ENCODE measurements at places on chromosomes 4 and X.

DNA sequence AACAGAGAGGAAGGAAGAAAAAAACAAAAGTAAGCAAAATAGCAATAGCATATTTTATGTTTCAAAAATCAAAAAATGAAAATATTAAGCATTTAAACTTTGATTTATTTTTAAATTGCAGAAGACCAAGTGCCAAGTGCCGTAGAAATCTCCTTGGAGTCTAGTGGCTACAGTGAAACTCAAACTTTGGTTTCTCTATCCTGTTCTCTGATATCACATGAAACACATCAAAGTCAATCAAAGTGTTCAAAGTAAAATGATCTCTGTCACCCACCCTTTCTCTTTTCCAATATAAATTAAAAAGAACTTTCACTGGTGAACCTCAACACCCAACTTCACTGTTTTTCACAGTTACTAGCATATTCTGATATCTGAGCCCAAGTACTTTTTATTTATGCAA lies 81.1 kb downstream of the HADH start:
- no peak for DNase-seq

GRCh38 chr4:43244688-43245382 lies 352.3 kb downstream of the GRXCR1 start:
- DNase-seq: no peak

DNA sequence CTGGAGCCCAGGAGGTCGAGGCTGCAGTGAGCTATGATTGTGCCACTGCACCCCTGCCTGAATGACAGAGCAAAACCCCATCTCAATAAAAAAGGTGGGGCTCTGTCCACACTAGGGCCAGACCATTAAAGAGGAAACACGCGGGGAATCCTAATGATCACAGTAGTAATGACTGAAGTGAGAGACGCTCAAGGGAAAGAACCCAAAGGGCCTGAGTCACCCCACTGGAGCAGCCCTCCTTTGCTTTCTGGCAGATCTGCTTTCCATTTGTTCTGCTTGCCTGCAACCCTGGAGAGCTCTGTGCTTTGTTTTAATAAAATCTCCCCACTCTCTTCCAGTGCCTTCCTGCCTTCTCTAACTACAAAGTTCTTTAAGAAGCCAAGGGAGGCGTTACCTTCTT lies 5.0 kb downstream of the TFDP3 start:
- no peak for DNase-seq

- no peak for DNase-seq
Measured at GRCh38 chr4:31645236-31645635, 925.1 kb downstream of the PCDH7 start.

GRCh38 chr4:108906006-108906405 lies 143.2 kb upstream of the ETNPPL start:
- DNase-seq: no peak

GRCh38 chr4:3010577-3010976 lies 47.2 kb downstream of the GRK4 start:
- no peak for DNase-seq

DNA sequence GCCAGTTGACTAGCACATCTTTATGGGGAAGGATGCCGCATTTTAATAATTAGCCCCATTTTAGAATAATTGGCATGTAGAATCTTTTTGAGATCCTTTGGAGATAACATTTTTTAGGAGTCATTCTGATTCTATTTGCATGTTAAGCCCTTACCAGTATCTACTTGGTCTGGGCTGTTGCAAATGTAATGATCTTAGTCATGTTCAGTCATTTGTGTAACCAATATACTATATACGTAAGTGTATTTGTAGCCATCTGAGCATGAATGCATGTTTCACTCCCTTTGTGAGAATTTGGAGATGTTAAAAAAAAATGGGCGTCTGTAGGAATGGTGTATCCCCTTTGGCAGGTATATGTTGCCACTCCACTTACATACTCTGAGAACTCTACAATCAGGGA lies 119.1 kb downstream of the TEX13A start:
- no peak for DNase-seq

DNA sequence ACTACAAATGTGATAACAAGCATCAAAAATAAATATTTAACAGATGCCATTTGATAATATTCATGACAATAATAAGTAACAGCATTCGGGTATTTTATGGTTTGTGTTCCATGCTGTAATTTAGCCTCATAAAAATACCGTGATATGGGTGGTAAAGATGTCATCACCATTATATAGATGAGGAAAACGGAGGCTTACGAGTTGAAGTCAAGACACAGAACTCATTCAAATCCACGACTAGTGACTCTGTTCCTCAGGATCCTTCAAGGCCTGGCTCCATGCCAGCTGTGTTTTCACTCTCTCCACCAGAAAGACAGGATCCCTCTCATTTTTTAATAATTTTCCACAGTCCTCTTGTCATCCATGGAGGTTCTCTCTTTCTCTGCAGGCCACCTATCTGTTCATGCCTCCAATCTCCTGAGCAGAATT lies 94.5 kb downstream of the APBB2 start:
- DNase-seq: no peak

DNA sequence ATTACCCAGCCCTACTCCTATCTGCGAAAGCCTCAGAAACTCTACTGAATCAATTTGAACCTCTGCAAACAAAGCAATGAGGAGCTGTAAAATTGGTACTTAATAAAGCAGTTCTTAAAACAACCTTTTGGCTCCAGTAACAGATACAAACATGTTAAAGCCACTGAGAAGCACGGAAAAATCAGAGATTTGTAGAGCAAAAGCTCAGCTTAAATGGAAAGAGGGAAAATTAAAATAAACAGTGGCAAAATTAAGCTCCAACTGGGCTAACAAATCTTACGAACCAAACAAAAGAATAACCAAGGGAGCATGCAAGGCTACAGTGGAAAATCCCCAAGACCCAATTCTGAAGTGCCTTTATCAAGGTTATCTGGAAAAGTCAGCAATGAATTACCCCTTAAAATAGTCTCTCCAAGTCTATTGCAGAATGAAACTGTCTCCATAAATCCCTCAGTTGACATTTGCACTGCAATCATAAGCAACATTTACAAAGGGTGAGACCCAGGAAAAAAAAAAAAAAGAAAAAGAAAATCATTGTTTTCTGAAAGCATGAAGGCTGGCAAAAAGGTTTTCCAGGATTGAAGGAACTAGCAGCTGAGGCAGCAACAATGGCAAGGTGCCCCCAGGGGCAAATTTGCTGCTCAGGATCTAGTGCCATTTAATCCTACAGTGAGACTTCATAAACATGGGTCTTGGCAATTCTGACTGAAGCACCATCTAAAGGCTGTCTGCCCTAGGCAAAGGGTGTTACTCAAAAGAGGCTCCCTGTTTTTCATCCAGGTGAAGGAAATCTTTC lies 40.1 kb downstream of the USP46 start:
- DNase-seq: no peak

GRCh38 chrX:2819345-2820135 lies 9.2 kb upstream of the GYG2 start:
- DNase-seq: no peak

DNA sequence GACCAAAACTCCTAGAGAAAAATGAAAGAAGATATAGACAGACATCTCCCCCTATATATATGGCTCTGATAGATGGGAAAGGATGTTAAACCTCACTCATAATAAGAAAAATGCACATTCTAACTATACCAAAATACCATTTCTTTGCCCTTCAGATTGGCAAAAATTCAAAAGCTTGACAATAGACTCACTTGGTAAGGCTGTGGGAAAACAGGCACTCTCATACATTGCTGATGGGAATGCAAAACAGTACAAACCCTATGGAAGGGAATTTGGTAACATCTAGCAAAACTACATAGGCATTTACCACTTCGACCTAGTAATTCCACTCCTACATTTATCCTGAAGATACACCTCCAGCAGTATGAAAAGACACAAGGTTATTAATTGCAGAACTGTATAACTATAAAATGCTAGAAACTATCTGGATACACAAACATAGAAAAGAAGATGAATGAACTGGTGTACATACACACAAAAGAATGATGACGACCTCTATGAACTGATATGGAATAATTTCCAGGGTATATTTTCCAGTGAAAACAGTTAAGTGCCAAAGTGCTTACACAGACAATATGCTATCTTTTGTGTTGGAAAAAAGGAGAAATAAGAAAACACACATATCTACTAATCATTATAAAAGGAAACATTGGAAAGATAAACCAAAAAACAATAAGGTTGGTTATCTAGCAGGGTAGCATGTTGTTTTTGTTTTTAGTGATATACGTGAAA lies 48.5 kb downstream of the WDFY3 start:
- DNase-seq: no peak

- DNase-seq: no peak
Measured at GRCh38 chr4:60129740-60130139, 1070.4 kb upstream of the ADGRL3 start.

DNA sequence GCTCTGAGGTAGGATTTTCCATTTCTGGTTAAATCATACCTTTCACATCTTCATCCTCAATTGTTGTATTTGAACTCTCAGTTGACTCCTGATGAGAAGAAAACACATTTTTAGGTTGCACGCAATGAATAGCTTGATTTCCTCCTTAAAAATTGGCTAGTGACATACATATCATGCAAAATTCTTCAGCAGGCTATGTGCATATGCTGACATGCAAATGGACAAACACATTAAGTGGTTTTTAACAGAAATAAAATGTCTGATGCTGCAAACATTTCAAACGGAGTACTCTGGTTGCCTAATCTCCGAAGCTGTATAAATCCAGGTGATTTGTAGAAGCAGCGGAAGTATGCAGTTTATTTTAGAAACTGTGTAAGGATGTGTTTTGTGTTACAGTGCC lies 261.1 kb downstream of the CAMK2D start:
- no peak for DNase-seq

DNA sequence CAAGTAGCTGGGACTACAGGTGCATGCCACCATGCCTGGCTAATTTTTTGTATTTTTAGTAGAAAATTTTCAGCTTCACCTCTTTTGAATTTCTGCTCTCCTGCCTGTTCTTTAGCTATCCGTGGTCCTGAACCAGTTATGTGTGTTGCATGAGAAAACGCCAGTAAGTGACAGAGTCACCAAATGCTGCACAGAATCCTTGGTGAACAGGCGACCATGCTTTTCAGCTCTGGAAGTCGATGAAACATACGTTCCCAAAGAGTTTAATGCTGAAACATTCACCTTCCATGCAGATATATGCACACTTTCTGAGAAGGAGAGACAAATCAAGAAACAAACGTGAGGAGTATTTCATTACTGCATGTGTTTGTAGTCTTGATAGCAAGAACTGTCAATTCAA lies 13.9 kb downstream of the ALB start:
- no peak for DNase-seq

DNA sequence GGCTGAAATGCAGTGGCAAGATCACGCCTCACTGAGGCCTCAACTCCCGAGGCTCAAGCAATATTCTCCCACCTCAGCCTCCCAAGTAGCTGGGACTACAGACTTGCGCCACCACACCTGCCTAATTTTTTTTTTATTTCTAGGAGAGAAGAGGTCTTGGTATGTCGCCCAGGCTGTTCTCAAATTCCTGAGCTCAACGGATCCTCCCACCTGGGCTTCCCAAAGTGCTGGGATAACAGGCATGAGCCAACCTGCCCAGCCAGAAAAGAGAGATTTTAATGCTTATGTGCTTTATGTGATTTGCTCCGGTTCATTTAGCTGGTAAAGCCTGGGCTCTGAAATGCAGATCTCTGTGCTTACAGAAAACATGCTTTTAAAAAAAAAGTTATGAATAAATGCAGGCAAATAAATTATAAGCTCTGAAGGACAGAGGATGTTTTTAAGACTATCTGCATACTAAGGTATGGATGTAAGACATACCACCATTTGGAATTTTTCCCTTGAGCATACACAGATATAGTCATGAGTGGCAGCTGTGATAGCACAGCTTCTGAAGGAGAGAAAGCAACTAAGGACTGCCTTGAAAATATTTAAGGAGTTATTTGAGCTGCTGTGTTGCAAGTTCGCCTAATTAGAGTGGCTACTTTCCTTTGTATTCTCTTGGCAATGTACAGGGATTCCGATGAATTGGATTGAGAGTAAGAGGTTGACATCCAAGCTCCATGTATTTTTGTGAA lies 13.8 kb downstream of the GUCY1B1 start:
- DNase-seq: no peak

- DNase-seq: no peak
Measured at GRCh38 chr4:168474660-168475320, 5.5 kb downstream of the DDX60L start.

DNA sequence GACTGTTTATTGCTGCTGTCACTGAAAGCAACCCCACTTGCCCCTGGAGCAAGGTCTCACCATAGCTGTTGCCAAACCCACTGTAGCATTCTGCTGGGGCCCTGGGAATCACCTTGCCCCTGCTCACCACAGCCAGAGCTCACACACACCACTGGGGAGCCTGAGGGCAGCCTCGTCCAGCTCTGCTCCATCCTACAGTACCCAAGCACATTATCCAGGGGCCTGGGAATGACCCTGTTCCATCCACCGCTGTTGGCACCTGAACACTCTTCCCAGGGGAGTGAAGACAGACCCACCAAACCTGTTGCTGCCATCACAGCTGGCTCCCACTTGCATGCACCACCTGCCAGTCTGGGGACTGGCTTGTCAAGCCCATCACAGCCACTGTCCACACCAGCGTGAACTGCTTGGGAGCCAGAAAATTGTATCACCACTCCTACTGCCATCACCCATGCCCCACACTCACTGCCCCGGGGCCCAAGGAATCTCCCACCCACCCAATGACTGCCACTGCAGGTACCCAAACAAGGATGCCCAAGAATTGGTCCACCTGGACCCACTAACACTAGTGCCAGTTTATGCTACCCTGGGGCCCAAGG lies 811.3 kb downstream of the KLHL13 start:
- DNase-seq: no peak

DNA sequence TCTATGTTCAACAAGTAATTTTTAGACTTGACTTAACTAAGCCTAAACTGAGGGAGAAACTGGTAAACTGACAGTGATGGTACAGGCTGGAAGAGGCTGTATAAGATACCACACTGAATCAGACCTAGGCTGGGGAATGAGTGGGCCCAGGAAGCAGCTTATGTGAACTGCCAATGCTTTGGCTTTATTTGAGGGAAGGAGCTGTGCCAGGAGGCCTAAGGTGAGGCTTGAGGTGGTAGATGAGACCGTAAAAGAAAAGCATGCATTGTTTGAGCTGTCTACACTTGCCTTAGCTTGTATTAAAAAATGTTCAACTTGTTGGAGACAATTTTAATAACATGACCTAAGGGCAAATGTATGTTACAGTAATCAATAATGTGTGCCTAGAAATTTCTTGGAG lies 96.2 kb downstream of the RS1 start:
- DNase-seq: no peak

GRCh38 chr4:43816116-43816515 lies 632.5 kb downstream of the KCTD8 start:
- no peak for DNase-seq

DNA sequence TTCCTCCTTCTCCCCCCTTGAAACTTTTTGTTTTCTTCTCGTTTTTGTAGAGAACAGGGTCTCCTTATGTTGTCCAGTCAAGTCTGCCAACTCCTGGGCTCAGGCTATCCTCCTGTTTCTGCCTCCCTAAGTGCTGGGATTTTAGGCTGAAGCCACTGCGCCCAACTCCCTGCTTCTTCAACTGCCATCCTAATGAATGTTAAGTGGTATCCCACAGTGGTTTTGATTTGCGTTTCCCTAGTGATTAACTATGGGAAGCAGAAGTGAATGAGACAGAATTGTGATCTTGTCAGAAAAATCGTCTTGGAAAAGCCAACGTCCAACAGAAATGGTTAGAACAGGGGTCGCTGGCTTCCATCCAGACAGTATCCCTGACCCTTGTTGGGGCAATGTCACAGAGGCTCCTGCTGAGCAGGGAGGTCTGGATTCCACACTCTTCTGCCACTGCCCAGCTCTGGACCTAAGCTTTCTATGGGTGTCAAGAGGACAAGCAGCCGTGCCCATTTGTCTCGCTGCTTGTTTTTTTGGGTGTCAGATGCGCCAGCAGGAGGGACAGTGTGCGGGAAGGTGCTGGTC lies 869 bp upstream of the ADD1 start:
- no peak for DNase-seq

- no peak for DNase-seq
Measured at GRCh38 chrX:124274438-124275181, 57.9 kb upstream of the TEX13D start.
